ENCODE measurements at places on chromosomes 3 and 15.

GRCh38 chr15:48205981-48206380 lies at the start of gene SLC12A1:
Gene SLC12A1 (plus strand): TSS chr15:48206302. CDS start chr15:48207720, 1,418 bp downstream.
- no peak for DNase-seq

DNA sequence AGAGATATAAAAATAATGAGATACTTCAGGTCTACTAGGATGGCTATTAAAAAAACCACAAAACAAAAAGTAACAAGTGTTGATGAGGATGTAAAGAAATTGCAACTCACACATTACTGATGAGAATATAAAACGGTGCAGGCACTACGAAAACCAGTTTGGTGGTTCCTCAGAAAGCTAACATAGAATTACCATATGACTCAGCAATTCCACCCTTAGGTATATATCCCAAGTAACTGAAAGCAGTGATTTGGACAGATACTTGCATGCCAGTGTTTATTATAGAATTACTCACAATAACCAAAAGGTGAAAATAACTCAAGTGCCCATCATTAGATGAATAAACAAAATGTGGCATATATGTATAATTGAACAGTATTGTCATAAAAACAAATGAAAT lies 87.5 kb upstream of the MELTF start:
- DNase-seq: no peak

- DNase-seq: no peak
Observed at GRCh38 chr15:62067448-62068044, 769 bp downstream of the C2CD4A start.

GRCh38 chr3:119324899-119325298 lies 30.7 kb downstream of the ARHGAP31 start:
- DNase-seq: no peak
